ENCODE measurements at places on chromosomes 16 and 17.

- no peak for DNase-seq
Measured at GRCh38 chr16:65418435-65418834, 296.6 kb upstream of the CDH11 start.

DNA sequence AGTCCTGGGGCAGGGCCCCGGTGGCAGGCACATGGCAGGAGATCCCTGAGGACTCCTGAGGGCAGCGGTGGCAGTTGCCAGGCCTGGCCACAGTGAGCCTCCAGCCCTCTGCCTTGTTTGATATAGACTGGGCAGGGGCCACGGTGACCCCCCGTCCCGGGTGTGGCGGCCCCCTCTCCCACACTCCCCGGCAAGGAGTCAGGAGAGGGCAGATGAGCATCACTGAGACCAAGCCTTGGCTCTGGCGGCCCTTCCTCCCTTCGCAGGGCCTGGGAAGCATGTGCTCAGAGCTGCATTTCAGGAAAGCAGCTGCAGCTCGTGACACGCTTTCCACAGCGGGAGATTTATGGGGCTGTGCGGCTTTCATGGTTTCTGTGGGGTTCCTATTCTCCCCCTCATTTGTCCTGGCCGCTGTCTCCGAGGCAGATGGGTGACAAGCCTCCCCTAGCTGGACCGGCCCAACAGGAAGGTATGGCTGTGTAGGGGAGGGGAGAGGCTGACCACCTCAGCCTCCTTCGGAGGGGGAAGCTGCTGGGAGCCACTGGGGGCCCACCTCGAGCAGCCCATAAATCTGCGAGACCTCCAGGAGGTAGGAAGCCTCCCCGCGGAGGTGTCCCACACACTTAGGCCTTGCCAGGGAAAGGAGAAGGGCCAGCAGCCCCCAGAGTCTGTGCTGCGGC lies 211.4 kb downstream of the NTN1 start:
- DNase-seq = no peak

DNA sequence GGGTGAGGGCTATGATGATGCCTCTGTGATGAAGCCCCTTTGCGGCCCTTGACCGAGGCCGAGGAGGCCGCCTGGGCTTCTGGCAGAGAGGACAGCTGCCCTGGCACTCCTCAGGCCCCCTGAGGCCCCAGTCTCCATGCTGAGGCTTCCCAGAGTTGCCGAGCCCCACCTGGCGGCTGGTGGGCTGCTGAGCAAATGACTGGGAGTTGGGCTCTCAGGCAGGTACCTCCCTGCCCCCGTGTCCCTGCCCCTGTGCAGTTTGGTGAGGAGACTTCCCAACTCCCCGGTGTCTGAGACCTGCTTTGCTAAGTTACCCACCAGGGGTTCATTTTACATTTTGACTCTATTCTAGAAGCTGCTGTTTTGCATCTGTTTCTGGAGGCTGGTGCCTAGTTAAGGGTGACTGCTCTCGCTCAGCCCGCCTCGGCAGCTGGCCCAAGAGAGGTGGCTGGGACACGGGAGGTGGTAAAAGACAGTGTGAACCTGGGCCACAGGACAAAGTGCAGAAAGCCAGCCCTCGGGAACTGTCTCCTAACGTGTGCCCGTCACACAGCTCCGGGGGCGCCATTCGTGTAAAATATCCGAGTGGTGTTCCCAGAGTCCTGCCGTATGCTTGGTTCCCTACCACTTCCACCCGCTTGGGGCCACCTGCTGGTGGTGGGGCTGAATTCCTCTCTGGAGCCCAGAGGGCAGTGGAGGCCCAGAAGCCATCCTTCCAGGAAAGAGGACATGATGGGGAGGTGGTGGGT lies 134.5 kb downstream of the RAB11FIP4 start:
- DNase-seq = no peak

GRCh38 chr17:77444628-77444983 lies 303.8 kb downstream of the SEC14L1 start:
- no peak for DNase-seq

DNA sequence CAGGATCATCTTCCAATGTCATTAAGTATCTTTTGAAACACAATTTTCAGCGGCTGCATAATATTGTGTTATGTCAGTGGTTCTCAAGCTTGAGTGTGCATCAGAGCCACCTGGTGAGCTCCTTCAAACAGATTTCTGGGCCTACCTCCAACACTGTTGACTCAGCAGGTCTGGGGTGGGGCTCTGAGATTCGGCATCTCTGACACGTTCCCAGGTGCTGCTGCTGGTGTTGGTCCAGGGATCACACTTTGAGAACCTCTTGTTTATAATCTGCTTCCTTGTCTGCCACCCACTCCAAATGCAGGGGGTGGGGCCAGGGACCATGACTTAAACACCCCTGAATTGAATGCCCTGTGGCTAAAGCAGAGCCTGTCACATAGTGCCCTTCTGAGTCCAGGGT lies 73.8 kb upstream of the HNF1B start:
- no peak for DNase-seq

DNA sequence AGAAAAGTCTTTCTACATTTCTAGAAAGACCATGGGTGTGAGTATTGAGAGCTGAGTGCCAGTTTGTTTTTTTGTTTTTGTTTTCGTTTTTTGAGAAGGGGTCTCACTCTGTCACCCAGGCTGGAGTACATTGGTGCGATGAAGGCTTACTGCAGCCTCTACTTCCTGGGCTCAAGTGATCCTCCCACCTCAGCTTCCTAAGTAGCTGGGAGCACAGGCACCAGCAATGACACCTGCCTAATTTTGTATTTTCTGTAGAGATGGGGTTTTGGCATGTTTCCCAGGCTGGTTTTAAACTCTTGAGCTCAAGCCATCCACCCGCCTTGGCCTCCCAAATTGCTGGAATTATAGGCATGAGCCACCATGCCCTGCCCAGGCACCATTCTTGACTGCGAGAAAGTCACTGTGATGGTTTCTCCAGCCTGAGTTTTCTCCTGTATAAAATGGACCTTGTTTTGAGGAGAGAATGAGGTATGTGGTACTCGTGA lies 673.8 kb downstream of the MAF start:
- DNase-seq = no peak

GRCh38 chr17:36117505-36118382 lies 14.1 kb downstream of the CCL4 start:
- no peak for DNase-seq

DNA sequence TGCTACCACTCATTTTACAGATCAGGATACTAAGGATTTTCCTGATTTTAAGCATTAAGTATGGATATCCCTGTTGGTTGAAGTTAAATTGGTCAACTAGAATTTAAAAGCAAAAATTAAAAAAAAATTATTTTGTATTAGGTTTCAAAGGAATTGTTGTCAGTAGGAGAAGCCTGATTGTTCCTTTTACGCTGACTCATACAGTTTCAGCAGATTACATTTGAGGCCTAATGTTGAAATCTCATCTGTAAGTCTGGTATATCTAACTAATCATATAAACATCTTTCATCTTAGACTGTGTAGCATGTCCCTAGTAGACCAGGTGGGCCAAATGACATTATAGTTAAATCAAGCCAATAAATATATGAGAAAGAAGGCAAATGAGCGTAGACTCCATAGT lies 83.5 kb downstream of the FTO start:
- DNase-seq = no peak

DNA sequence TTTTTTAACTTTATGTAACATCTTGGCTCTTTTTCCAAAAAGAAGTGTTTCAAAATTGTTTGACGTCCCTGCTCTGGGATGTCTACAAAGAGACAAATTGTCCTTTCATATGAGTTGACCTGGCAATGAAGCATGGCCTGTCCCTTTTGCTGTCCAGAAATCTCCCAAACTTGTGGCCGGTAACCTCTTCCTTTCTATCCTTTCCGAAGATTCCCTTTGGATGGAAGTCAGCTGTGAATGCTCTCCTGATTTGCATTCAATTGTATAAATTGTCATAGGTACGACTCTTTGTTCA lies 40.9 kb upstream of the FAM20A start:
- no peak for DNase-seq

DNA sequence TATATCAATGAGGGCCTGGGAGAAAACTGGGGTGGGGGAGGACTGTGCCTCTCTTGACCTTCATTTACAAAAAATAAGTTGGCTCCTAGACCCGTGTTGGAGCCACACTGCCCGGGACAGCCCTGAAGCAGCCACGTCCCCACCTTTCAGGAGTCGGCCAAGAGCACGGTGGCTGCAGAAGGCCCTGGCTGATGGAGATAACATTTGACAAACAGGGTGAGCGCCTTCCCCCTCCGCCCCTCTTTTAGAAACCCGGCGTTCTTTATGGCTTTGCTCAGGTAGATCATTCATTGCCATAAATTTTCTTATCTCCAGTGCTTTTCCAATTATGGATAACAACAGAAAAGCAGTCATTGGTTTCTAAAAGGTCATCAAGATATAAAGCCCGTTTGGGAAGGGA lies 398.1 kb upstream of the TNRC6C start:
- no peak for DNase-seq

- DNase-seq = no peak
Measured at GRCh38 chr17:60846175-60846574, 168.5 kb downstream of the BCAS3 start.

- no peak for DNase-seq
Measured at GRCh38 chr16:4987250-4987579, 29.1 kb downstream of the SEC14L5 start.

GRCh38 chr16:68528233-68528632 lies 10.9 kb upstream of the ZFP90 start:
- DNase-seq = no peak

GRCh38 chr16:1492082-1492922 lies 858 bp upstream of the TELO2 start:
- no peak for DNase-seq

GRCh38 chr17:2250140-2251095 lies 53.2 kb downstream of the SMG6 start:
- DNase-seq = no peak

- no peak for DNase-seq
Measured at GRCh38 chr17:39553341-39553945, 54.3 kb downstream of the NEUROD2 start.

DNA sequence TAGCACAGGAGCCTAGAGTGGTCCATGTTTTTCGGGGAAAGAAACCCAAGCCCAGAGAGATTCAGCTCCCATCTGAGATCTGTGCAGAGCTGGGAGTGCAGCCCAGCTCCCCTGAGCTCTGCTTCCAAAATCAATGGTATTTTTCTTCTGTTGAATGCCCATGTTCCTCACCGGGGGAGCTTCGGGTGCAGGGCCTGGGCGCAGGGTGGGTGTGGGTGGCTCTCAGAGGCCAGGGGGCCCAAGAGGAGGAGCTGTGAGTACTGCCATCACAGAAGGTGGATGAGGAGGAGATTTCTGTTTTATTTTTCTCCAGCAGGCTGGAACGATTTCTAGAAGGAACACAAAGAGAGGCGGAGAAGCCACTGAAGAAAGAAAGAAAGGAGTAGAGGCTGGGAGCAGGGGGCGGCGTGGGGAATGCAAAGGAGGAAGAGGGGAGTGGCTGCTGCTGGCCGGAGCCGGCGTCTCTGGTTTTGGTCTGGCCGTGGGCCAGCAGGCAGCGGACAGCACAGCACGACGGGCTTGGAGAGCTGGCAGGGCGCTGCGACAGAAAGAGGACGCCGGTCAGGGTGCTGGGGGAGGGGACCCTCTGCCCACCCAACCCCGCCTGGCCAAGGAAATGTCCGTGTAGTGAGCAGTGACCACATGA lies 76.2 kb upstream of the KSR1 start:
- DNase-seq = no peak

DNA sequence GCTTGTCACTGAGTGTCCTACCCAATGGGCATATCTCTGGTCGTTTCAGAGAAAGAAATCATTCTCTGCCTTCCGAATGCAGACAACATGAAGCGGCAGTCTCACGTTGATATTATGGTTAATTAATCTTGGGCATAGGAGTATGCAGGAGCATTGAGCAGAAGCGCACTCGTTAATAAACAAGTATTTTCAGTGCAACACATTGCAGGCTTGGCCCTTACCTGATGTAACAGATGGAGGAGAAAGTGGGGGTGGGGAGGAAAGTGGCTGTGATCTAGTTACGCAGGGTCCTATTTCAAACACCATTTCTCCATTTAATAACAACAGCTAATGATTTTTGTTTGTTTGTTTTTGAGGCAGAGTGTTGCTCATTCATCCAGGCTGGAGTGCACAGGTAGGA lies 414.0 kb upstream of the RBFOX1 start:
- no peak for DNase-seq

DNA sequence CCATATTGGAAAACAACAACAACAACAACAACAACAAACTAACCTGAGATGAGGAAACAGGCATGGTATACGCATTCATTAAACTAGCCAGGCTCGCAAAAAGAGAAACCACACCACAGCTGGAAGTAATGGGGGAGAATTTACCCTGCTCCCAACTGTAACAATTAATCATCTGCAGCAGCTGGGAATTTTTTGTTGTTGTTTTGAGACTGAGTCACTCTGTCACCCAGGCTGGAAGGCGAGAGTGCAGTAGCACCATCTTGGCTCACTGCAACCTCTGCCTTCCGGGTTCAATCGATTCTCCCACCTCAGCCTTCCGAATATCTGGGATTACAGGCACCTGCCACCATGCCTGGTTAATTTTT lies 16.3 kb downstream of the PRPSAP1 start:
- DNase-seq = no peak

DNA sequence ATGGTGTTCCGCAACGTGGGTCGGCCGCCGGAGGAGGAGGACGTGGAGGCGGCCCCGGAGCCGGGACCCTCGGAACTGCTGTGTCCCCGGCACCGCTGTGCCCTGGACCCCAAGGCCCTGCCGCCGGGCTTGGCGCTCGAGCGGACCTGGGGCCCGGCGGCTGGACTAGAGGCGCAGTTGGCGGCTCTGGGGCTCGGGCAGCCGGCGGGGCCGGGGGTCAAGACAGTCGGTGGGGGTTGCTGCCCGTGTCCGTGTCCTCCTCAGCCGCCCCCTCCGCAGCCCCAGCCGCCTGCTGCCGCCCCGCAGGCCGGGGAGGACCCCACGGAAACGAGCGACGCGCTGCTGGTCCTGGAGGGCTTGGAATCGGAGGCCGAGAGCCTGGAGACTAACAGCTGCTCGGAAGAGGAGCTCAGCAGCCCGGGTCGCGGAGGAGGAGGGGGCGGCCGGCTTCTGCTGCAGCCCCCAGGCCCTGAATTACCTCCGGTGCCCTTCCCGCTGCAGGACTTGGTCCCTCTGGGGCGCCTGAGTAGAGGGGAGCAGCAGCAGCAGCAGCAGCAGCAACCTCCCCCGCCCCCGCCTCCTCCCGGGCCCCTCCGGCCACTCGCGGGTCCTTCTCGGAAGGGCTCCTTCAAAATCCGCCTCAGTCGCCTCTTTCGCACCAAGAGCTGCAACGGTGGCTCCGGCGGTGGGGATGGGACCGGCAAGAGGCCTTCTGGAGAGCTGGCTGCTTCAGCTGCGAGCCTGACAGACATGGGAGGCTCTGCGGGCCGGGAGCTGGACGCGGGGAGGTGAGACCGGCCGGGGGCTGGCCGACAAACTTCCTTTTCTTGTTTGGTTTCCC lies 821 bp downstream of the SOCS7 start:
- no peak for DNase-seq

- no peak for DNase-seq
Measured at GRCh38 chr17:12599186-12599920, 66.3 kb upstream of the MYOCD start.

DNA sequence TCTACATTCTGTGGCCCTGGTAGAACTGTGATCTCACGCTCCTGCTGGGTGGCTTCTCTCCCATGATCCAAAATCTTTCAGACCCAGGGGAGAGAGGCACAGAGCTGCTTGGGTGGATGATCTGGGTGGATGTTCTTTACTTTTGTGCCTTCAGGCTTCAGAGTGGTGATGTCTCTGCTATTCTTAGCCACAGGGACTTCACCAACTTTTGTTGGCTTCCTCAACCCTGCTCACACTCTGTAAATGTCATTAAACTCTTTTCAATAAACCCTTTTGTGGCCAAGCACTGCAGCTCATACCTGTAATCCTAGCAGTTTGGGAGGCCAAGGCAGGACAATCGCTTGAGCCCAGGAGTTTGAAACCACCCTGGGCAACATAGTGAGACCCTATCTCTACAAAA lies 7.6 kb downstream of the CLEC10A start:
- no peak for DNase-seq
